Activated naive CD4-positive, alpha-beta T cell treated with anti-CD3 and anti-CD28 coated beads for 36 hours (primary cell): ENCODE measurements at places on chromosomes 7 and 10. TPM values are rescaled to one million over a fixed set of nuclear protein-coding genes. Genes with fewer than 3 reads are reported as not detected.

- no peak for DNase-seq
Measured at GRCh38 chr7:142927085-142927745, 6.3 kb downstream of the TRPV5 start.

- peak; percentile 59 for DNase-seq
Measured at GRCh38 chr7:77330169-77330882, 85.8 kb downstream of the GSAP start.

DNA sequence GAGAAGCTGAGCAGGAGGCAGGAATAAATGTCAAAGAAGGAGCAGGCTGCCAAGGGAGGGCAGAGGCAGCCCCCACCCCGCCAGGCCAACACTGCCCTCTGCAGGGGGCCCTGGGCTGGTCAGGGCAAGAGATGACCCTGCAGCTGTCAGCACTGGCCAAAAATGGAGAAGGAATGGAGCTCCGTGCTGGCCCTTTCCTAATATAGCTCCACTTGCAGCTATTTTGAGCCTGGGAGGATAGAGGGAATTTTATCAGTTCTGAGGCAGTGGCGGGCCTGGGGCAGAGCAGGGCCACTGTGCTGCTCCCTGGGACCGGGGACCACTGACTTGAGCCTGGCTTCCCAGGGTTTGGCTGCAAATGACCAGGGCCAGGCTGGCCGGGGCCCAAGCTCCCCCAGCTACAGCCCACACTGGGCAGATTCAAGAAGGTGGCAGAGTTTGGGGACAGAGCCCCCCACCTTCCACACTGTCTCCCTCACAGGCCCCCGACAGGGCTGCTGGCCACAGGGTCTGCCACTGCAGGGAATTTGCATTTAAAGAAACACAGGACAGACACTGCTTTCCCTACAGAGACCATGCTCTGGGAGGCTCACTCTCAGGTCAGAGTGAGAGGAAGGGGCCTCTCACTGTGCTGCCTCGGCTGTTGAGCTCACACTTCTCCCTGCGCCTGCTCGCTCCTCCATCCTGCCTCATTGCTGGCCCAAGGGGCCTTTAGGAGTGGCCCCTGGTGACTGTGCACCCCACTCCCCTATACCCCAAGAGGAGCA is 16.2 kb downstream of the LDB3 start:
- DNase-seq = peak; percentile 11

DNA sequence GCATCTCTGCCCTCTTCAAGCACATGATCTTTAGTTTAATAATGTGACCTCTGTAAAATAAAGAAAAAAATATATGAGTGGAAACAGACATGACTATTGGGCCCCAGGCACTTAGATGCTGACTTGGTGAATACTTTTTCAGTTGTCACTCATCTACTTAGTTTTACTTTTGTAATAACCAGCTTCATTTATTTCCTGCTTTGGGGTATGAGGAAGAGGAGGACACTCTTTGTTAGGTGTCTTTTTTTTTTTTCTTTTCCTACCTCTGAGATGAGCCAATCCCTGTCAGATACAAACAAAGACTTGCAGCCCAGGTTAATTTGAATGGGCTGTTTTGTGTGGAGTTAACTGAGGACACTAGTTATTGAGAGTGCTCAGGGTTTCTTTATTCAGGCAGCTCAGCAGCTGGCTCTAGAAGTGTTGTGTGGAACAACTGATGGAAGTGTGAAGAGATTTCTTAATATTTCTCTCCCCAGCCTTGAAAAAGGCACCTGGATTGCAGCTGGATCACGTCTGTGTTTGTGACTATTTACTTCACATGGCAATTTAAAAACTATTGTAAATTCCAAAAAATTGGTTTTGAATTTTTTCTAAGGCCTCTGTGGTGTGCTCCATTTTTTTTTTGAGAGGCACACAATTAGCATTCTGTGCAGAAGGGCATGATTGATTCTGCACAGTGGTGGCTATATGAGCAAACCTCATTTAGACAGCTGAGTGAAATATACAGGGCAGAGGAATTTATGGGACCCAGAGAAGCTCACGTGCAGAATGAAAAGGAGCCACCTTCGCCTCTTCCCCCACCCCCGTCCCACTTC is 333.8 kb downstream of the LRMDA start:
- no peak for DNase-seq

GRCh38 chr7:95213148-95213547 is 111.2 kb downstream of the PON1 start:
- DNase-seq = no peak

- DNase-seq = peak; percentile 28
Measured at GRCh38 chr7:121545418-121545817, 149.3 kb upstream of the FAM3C start.

DNA sequence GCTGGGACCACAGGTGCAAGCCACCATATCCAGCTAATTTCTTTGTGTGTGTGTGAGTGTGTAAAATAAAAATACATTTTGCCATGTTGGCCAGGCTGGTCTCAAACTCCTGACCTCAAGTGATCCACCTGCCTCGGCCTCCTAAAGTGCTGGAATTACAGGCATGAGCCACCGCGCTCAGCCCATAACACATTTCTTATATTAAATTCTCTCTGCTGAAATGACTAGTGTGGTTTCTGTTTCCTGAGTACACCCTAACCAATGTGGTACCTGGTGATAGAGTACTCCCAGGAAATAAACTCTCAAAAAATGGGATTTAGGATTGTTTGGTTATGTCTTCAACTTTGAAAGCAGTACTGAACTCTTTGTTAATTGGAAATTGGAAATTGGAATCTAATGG is 19.4 kb upstream of the FHIP2A start:
- no peak for DNase-seq

GRCh38 chr7:107907-108306 is 84.5 kb upstream of the FAM20C start:
- DNase-seq = no peak

- no peak for DNase-seq
Measured at GRCh38 chr10:118911363-118911762, 118.2 kb upstream of the NANOS1 start.

DNA sequence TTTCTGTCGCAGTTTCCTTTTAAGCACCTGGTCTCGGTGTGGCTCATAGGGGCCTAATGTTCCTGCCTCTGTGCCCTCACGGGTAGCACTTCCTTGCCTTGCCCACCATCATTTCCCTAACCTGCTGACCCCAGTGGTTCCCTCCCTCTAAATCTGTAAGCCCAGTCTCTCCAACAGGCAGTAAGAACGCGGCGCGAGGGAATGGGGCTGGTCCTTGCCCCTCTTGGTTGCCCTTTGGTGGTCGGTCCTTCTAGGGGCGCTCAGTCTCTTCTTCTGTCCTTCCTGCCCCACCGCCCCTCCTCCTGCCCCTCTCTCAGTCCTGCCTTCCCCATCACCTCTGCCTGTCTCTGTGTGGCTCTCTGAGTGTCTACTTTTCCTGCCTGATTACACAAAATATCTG is 21.2 kb downstream of the EMX2 start:
- no peak for DNase-seq

DNA sequence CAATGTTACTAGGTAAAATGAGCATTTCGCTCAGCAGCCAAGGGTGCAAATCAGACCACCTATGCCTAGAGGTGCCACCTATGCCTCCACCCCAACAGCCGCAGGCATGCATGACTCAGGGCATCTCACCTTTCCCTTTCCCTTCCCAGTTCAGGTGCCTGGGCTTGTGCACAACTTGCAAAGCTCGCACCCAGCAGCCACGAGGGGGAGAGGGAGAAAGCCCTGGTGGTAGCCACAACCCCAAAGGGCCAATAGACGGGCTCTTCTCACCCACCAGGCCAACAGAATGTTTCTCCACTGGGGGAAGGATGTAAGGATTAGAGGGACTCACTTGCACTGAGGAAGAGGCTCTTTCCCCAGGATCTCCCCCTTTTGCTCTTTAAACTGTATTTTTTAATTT is 462.3 kb upstream of the PCDH15 start:
- DNase-seq = no peak

- DNase-seq = no peak
Measured at GRCh38 chr10:131681122-131681521, 219.7 kb upstream of the PPP2R2D start.

GRCh38 chr10:133230387-133231195 is 574 bp downstream of the UTF1 start:
- no peak for DNase-seq

- no peak for DNase-seq
Measured at GRCh38 chr7:158030566-158030965, 557.1 kb downstream of the PTPRN2 start.

DNA sequence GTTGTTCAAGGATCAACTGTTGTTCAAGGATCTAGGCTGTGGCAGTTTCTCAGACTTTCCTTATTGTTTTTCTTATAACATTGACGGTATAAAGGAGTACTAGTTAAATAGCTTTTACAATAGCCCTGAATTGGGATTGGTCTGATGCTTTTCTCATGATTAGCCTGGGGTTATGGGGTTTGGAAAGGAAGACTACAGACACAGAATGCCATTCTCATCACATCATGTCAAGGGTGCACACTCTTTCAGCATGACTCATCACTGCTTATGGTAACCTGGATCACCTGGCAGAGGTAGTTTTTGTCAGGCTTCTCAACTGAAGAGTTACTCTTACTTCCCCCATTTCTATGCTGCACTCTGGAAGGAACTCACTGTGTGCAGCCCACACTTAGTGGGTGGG is 194.2 kb upstream of the NPSR1 start:
- DNase-seq = no peak

Gene NCF1
- 0.59 TPM for total RNA-seq

Gene NPTX2
- total RNA-seq = not detected

Gene CCDC172
- total RNA-seq = not detected

Gene ADCY1
- total RNA-seq = 0.29 TPM

Gene CLCN1
- total RNA-seq = not detected

Gene ERVW-1
- not detected for total RNA-seq

Gene MACC1
- 0.05 TPM for total RNA-seq
